ENCODE measurements at places on chromosomes 6 and 20. TPM values are rescaled to one million over a fixed set of nuclear protein-coding genes. Genes with fewer than 3 reads are reported as not detected.

- no peaks in the 10 kb centered on the region for H3K4me1 ChIP-seq
Observed at GRCh38 chr20:11544029-11544678, 373.5 kb upstream of the BTBD3 start.

DNA sequence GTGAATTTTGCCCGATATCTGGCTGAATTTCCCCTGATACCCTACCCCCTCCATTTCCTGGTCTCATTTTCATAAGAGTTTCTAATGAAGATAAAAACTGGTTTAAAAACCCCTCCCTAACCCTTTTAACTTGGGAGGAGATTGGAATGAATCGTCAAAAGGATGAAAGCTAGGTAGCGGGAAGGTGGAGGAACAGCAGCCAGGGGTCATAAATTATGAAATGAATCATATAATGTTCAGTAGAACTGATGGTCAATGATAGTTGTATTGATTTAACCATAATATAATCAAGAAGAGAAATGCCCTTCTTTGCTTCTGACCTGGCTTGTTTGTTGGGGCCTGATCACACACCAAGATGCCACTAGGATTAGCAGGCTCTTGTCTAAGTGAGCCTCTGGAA, 38.5 kb upstream of the SGK1 start:
- H3K4me1 ChIP-seq = peaks cover 20% of the 10 kb centered on the region
- H3K27me3 ChIP-seq = no peaks in the 10 kb centered on the region
- DNase-seq = no peak
- no peaks in the 10 kb centered on the region for H3K36me3 ChIP-seq
- peak overlapping the region; percentile 65 for H3K27ac ChIP-seq

DNA sequence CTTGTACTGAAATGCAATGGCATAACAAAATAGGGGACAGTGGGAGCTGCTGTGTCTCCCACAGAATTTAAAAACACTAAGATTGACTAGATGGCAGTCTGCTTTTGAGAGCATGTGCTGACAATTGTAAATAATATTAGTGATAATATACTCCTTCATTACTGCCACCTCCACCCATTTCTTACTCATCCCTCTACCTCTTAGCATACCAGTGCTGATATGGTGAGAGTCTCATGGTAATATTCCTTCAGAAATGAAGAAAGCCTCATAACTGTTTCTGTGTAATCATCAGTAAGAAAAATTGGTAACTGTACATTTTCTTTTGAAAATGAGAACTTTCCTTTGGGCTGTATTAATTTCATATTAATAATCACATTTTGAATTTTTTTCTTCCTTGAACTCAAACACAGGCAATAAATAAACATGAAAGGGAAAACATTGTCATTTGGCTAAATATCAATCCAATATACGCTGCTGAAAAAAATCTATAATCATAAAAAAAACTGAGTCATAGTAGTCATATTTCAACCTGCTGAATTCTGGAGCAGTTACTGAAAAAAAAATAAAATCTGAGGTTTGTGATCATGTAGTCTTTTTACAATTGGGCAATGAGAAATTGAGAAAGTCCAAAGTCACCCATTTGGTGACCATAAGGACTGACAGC, 34.6 kb downstream of the FAM83B start:
- no peaks in the 10 kb centered on the region for H3K4me1 ChIP-seq
- no peak overlapping the region for H3K4me3 ChIP-seq
- H3K27me3 ChIP-seq = no peaks in the 10 kb centered on the region
- no peak for DNase-seq
- no peak overlapping the region for H3K27ac ChIP-seq

DNA sequence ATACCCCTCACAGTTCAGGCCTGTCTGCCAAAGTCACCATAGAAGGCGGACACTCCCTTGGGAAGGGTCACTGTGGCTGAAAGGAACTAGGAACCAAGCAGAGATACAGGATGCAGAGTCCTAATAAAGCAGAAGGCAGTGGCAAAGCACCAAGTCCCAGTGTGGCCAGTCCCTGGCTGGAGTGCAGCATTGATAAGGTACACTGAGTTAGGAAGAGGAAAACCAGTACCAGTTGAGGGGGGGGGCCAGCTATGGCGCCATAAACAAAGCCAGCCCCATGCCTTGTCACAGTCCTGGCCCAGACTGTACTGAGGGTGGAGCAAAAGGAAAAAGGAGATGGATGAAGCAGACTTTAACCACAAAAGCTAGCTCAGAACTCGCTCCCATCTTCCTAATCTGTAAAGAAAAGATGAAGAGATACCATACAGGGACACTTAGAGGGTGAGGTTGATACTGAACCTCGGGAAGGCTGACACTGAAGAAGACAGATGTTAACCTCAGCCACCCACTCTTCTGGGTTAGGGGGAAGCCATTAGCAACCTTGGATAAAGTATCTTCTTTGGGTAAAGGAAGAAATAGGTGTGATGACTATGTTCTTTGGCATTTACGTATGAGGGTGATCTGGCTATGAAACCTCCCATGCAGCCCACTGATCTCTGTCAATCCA, 7.8 kb downstream of the ABHD12 start:
- no peak overlapping the region for H3K27ac ChIP-seq
- DNase-seq = no peak
- peaks cover 18% of the 10 kb centered on the region for H3K4me1 ChIP-seq
- no peaks in the 10 kb centered on the region for H3K27me3 ChIP-seq

The PRL gene
- 0.57 TPM for total RNA-seq

The TFEB gene
- 9.2 TPM for total RNA-seq

The EBF4 gene
- 14.9 TPM for total RNA-seq

Data from naive thymus-derived CD8-positive, alpha-beta T cell (primary cell).